ENCODE measurements at places on chromosomes 12 and 14.

GRCh38 chr14:67405771-67406170 lies 6.2 kb downstream of the PLEK2 start:
- DNase-seq = no peak

DNA sequence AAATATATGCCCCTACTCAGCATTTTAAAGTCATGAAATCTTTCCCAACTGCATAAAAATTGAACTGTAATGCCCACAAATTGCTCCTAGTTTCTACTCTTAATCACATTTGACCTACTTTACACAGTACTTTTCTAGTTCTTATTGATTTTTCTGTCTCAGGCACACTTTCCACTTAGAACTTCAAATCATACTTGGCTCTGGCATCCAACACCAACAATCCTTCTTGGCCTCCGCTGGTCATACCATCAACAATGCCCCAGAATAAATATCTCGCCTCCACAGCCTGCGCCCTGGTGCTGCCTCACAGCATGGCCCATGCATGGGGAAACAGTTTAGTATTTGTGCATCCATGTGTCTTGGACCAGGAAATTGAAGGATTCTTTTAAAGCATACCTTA lies 107.5 kb upstream of the SYT10 start:
- DNase-seq = no peak

DNA sequence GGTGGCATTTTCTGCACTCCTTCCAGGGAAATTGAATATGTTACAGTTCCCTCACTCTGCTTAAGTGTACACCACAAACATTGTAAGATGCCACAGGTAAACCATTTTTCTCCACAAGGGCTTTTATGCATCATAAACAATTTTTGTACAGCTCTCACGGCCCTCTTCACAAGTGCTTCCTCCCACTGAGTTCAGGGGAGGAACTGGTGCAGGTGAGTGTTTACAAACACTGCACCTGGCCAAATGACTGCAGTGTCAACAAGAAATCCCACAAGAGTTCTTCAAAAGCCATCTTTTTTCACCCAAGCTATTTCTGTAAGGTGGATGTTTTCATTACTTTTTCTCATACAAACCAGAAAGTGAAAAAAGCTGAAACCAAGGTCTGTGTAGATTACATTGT lies 973.2 kb downstream of the AACS start:
- DNase-seq = no peak

- DNase-seq = no peak
Measured at GRCh38 chr12:4353785-4354208, 25.7 kb downstream of the FGF23 start.

DNA sequence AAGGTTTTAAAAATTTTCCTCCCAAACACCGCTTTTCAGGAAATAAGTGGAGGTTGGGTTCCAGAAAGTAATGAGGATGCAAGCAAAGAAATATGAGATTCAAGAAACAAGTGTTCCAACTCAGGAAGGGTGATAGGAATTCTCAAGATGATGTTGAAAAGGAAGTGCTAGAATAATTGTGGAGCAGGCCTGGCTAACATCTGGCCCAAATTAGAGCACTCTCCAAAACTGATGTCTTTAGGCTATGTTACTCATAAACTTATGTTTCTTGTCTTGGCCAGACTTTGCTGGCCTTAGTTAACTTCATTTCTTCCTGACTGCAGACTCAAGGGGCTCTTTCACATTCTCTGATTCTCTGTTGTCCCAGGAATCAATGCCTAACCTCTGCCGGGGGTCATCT lies 116.3 kb downstream of the TMTC3 start:
- no peak for DNase-seq

DNA sequence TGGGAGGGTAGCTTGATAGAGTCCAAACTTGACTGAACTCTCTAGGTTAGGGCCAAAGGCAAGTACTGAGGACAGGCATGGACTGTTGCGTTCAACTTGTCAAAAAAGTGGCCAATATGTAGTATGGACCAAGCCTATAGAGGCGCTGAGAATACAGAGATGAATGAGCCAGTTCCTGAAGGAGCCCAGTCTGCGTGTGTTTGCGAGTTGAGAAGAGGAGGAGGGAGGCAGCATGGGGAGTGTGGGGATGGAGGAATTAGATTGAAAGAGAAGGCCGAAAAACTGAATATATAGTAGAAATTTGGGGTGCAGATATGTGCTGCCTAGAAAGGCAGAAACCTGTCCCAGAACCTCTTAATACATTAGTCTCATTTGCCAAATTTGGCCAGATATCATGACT lies 412.4 kb downstream of the PCNX1 start:
- DNase-seq = no peak
